ENCODE measurements at places on chromosomes 5 and 9.
A peak's percentile ranks its signal among the peaks of the same experiment; 100 is the strongest.

- DNase-seq = no peak
These were observed 14.4 kb downstream of the VDAC1 start for GRCh38 chr5:133990396-133990795.

DNA sequence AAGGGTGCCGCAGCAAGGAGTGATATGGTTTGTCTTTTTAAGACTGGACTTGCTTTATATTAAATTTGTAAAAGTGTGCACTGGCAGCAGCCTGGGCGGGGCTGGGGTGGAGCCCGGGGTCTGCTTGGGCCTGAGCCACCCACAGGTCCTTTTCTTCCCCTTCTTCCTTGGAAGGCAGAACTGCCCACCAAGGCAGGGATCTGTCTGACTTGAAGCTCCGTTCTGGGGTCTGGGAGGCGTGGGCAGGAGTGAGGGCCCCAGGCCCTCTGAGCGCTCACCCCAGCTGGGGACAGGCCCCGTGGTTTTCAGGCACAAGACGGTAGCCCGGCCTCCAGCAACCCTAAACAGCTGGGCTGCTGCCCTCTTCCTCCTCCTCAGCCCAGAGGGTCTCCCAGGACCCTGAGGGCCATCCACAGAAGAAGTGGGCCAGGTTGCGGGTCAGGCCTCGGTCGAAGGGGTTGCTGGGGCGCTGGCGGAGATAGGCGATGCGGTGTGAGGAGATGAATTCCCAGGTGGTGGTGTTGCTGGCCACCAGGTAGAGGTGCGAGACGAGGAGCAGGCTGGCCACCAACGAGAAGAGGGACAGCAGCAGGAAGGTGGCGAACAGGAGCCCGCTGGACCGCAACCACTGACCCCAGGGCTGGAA, 3.0 kb downstream of the ZDHHC12 start:
- DNase-seq = no peak

DNA sequence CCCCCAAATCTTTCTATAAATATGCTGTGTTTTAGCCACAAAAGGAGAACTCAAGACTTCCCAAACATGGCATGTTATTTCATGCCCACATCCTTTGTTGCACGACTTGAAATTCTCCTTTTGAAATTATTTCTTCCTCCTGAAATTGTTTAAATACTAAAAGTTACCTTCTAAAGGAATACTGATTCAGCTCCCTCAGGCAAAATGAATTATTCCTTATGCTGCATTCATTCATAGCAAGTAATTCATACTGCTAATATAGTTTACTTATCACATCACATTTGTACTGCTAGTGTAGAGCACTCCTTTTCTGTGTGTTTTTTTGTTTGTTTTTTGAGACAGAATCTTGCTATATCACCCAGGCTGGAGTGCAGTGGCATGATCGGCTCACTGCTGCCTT, 45.7 kb downstream of the BHMT start:
- no peak for DNase-seq

GRCh38 chr9:109469646-109470358, 28.3 kb downstream of the PTPN3 start:
- DNase-seq = peak; percentile 68

DNA sequence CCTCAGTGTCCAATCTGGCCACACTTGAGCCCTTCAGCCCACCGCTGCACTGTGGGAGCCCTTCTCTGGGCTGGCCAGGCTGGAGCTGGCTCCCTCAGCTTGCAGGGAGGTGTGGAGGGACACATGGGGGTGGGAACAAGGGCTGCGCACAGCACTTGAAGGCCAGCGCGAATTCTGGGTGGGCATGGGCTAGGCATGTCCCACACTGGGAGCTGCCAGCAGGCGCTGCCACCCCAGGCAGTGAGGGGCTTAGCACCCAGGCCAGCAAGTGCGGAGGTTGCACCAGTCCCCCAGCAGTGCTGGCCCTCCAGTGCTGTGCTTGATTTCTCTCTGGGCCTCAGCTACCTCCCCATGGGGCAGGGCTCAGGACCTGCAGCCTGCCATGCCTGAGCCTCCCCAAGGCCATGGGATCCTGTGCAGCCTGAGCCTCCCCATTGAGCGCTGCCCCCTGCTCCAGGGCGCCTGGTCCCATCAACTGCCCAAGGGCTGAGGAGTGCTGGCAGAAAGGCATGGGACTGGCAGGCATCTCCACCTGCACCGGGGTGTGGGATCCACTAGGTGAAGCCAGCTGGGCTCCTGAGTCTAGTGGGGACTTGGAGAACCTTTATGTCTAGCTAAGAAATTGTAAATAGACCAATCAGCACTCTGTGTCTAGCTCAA, 148.2 kb downstream of the EMB start:
- no peak for DNase-seq

All from HCEC 1CT (cell line).